ENCODE measurements at places on chromosomes 6 and 20. TPM values are rescaled to one million over a fixed set of nuclear protein-coding genes. Genes with fewer than 3 reads are reported as not detected.

IPCEF1 gene
- total RNA-seq: 2.1 TPM

SAMD5 gene
- total RNA-seq: 0.51 TPM

CST5 gene
- total RNA-seq: not detected

TBX18 gene
- 1.2 TPM for total RNA-seq

ECT2L gene
- total RNA-seq: not detected

ABHD16B gene
- total RNA-seq: not detected

REM1 gene
- not detected for total RNA-seq

NKX2-4 gene
- total RNA-seq: not detected

SSTR4 gene
- total RNA-seq: not detected

DNA sequence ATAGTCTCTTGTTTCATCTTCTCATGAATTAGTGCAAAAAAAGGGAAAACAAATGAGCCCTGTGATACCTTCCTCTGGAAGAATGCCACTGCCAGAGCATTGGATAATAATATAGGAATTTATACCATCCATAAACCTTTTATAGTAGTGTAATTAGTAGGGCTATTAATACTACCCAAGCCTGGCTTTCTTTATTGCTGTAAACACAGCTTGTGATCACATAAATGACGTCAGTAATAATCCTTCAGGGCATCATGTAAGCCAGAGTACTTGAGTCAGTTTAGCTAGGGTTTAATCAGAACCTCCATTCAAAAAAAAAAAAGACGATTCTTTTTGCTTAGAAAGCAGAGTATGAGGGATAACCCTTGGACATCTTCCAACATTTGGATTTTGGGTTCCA lies 264.8 kb downstream of the SLC35F1 start:
- DNase-seq: no peak

DNA sequence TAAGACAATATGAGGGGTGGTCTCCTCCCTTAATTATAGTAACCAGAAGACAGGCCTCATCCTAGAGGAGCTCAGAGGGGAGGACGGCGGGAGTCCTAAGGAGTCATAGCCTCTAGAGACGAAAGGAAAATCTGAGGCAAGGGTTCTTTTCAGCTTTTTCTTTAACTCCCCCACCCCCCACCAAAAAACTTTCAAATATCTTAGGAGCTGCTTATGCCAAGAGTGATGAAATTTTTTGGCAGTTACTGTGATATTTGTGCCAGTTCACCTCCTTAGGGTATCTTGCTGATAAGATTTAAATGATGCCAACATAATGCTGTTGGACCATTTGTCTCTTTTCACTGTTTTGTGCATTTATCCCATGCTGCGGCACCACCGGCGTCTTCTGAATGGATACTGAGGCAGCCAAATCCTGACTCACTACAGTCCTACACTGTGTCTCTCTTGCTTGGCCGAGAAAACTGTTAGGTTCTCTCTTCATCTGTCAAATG lies 44.5 kb upstream of the DSE start:
- DNase-seq: no peak

DNA sequence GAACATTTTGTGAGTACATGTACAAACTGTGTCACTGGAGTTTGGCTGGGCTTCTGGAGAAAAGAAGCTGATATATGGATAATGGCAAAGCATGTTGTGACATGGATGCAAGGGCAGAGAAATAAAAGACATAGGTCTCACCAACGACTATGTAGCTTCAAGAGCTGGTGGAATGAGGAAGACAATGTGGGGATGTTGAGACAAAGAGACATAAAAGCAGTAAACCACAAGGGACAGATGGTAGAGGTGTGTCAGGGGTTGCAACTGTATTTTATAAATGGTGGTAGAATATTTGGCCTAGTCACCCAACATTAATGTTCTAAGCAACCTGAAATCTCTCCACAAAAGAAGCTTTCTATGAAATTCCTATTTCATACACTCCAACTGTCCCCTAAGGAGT lies 199.0 kb downstream of the KCNQ5 start:
- no peak for DNase-seq

GRCh38 chr20:54454982-54455381 lies 20.4 kb upstream of the DOK5 start:
- DNase-seq: no peak

- no peak for DNase-seq
These were observed 36.9 kb downstream of the SLC24A3 start for GRCh38 chr20:19249106-19249879.

- DNase-seq: no peak
These were observed 46.2 kb downstream of the OGFRL1 start for GRCh38 chr6:71334768-71335167.

DNA sequence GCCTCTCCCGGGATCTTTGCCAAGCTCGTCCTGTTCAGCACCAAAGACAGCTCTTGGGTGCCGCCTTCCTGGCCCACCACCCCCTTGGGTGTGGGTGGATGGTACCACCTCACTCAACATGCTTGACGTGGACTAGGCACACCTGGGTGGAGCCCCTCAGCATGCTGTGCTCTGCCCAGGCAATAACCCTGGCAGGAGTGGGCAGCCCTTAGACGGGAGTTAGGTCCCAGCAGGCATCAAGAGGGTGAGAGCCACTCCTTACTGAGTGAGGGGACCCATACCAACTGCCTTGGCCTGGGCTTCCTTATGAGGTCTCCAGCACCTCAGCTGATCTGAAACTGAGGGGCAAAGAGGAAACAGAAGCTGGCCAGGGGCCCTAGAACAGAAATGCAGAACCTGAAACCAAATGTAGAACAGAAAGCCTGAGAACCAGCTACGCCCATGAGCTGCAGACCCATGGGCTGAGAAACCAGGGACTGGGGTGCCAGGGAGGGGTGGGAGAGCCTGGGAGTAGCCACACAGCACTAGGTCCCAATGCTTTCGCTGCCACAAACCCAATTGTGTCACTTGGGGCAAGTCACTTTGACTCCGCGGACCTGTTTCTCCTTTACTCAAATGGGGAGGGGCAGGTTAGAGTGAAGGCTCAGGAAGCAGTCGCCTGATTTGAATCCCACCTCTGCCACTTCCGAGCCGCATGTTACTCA lies 2.0 kb downstream of the FGD2 start:
- DNase-seq: no peak

GRCh38 chr6:106574741-106575458 lies 54.4 kb downstream of the RTN4IP1 start:
- DNase-seq: peak; percentile 89

DNA sequence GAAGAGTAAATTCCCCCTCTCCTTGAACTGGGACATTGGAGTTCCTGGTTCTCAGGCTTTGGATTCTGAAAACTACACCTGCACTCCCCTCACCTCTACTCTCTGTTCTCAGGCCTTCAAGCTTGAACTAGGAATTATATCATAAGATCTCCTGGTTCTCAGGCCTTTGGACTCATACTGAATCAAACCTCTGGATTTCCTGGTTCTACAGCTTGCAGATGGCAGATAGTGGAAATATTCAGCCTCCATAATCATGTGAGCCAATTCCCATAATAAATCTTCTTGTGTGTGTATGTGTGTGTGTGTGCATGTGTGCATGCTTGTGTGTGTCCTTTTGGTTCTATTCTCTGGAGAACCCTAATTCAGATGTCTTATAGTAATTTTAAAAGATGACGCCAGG lies 12.7 kb upstream of the CHD6 start:
- DNase-seq: no peak

GRCh38 chr20:42366626-42367025 lies 748.4 kb upstream of the CHD6 start:
- no peak for DNase-seq

- DNase-seq: no peak
These were observed 16.1 kb downstream of the JPH2 start for GRCh38 chr20:44170816-44171410.

DNA sequence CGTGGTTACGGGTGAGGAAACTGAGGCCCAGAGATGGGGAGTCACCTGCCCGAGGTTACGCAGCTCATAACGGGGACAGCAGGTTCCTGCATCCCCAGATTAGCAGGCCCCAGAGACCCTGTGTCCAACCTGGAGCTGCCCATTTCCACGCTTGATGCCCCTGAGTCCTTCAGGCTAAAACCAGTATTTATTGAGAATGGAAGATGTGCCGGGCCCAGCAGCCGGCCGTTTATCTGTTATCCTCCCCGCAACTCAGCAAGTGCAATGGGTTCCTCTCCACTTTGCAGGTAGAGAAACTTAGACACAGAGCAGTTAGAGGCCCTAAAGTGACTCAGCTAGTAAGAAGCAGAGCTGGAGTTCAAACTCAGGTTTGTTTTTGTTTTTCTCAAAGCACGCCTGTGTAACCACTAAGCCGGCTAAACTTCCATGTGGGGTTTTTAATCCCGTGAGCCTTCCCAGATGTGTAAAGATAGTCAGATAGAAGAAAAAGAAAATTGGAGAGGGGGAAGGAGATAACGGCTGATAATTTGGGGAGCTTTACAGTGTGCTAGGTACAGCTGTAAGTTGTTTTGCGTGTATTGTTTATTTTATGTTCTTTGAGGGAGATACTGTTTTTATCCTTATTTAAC lies 775 bp downstream of the PFDN4 start:
- peak; percentile 64 for DNase-seq

DNA sequence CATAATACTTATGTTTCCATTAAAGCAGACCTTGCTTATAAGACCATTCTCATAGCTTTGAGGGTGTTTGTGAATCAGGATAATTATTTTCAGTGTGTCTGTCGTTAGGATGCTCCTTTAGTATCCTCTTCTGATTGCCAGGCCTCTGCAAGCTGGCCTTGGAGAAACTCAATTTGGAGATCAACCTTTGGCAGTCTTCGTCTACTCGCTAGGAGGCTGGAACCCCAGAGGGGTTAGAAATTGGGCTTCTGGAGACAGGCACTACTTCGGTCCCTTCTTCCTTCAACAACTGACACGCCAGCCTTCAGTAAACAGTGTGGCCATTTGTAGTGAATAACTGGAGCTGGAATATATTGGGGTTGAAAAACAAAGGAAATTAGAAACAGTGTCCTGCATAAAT lies 100.8 kb upstream of the CITED2 start:
- DNase-seq: no peak

GRCh38 chr20:25233016-25233772 lies 14.7 kb upstream of the PYGB start:
- DNase-seq: peak; percentile 75

GRCh38 chr6:25882051-25882496 lies 8.0 kb upstream of the SLC17A3 start:
- no peak for DNase-seq

- DNase-seq: peak; percentile 54
These were observed 258.1 kb downstream of the UTRN start for GRCh38 chr6:144543006-144543871.

GRCh38 chr6:133339543-133340384 lies 98.6 kb downstream of the EYA4 start:
- DNase-seq: no peak

GRCh38 chr6:121449331-121449730 lies 13.9 kb downstream of the GJA1 start:
- DNase-seq: no peak

GRCh38 chr6:40640599-40641227 lies 53.5 kb upstream of the LRFN2 start:
- no peak for DNase-seq

GRCh38 chr6:134640229-134640628 lies 309.7 kb downstream of the ALDH8A1 start:
- DNase-seq: no peak

GRCh38 chr20:24672886-24673677 lies 203.7 kb downstream of the SYNDIG1 start:
- DNase-seq: no peak

GRCh38 chr6:31737991-31738979 lies 1.5 kb upstream of the MSH5 start:
- DNase-seq: peak; percentile 91

DNA sequence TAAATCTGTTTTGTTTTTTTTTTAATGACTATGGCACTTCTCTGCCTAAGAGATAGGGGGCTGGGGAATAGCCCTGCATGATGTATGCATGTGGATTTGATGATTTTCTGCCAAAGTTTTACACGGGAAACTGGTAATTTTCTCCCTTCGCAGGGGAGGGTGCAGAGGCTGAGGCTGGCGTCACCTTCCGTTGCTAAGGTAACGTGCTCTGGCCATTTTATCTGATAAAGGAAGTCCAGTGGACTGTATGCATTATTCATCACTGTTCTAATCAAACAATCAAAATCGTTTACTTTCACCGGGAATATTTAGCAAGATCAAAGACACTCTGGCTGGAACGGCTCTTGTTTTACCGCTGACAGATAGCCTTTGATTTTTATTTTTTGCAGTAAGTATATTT lies 789 bp downstream of the PHACTR1 start:
- no peak for DNase-seq

DNA sequence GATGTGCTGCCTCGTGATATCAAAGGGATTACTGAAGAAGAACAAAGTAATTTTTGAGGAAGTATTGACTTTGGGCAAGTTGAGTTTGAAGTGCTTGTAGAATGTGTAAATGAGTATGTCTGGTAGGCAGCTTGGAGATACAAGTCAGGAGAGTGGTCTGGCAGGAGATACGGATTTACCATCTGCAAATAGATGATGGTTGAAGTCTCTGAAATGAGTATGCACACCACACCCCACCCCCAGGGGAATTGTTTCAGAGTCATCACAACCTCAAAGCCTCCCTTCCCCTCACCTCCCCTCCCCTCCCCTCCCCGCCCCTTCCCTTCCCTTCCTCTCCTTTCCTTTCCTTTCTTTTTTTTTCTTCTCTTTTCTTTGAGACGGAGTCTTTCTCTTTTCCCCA lies 16.4 kb upstream of the MCUR1 start:
- no peak for DNase-seq

- DNase-seq: no peak
These were observed 68.7 kb downstream of the LY86 start for GRCh38 chr6:6657085-6657819.

DNA sequence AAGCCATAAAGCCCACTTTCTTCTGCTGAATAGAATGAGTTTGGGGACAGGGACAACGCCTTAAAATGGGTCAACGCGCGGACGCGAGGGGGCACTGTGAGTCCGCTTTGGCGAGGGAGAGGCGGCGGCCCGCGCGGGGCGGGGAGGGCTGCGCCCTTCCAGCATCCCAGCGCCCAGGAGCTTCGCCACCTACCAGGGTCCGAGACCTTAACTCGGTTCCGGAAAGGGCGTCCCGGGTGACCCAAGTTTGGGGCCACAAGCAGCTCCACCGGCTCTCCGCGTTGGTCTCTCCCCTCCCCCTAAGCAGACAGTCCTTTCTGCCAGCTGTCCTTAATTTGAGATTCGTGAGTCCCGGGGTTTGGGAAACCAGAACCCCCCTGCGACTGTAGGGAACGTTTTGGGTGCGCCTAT lies 1.8 kb upstream of the SAMD5 start:
- peak; percentile 55 for DNase-seq

DNA sequence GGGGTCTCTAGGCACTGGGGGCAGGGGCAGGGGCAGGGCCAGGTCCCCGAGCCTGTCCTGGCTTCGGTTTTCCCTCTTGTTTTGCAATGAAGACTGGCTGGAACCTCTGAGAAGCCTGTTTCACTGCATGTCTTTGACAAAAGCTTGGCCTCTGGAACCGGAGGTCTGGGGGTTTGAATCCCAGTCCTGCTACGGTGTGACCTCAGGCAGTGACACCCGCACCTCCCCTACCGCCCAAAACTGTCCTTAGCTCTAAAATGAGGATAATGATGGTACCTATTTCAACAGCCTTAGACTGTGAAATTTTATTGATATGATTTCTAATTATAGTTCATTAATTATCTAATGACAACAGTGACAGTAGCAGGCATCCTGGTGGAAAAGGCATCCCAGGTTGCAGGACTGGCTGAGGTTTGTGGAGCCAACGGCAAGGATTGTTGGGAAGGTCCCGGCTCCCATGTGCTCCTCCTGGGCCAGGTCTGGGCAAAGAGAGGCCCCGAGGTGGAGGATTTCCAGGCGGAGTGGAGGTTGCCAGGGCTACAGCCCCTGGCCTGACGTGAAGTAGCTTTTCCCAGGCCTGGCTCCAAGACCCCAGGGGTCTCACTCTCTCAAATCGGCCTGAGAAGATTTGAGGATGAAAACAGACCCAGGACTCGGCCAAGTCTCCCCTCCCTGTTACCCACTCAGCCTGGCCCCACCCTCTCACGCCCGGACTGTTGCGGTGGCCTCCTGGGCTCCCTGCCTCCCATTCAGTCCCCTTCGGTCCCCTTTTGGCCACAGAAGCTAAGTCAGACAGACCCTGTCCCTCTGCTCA lies 57.9 kb downstream of the SNAI1 start:
- no peak for DNase-seq
